ENCODE measurements at places on chromosomes 2 and 18.

DNA sequence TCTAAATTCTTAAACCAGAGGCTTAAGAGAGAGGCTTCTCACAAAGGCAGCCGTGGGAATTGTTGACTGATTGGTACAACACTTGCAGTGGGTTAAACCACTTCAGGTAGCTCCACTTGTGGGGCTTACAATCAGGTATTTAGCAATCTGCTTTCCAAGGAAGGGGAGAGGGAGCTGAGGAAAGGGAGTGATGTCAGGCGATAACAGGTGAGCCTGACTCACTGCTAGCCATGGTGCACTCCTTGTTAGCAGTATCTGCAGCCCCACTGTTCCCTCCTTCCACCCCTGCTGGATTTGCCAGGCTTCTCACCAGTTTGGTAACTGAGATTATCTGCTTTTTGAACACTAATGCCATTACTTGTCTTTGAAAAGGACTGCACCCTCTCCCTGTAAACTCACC lies 1056.7 kb upstream of the FANCL start:
- DNase-seq = no peak

- DNase-seq = no peak
These were observed 98.9 kb downstream of the MYT1L start for GRCh38 chr2:2232167-2232566.

- no peak for DNase-seq
These were observed 220.2 kb upstream of the PIEZO2 start for GRCh38 chr18:11369556-11369955.

GRCh38 chr2:46942143-46942526 lies 26.5 kb upstream of the MCFD2 start:
- DNase-seq = peak; percentile 60

- DNase-seq = no peak
These were observed 28.4 kb downstream of the ACYP2 start for GRCh38 chr2:54143780-54144179.

DNA sequence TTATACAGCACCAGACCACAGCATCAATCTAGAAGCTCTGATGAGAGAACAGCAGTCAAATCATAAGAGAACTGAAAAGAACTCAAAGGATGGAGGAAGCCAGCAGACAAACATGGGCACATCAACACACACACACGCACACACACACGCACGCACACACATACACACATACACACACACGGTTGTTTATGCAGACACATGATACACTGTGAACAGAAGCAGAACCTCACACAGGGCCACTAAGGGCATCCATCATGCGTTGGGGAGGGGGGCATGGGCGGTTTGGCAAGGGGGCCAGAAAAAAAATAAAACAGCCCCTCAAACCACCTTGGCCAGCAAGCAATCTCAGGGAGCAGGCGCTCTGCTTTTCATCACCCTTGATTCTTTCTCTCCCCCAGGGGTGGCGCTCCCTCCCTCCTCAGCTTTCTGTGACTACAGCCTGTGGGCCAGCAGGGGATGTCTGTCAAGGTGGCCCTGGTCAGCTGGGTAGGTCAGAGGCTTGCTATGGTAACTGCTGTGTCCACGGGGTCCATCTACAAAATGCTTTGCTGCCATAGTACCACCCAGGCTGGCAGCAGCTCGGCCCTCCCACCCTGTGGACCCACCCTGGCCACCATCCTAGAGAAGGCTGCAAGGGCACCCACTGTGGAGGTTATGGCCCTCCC lies 318.0 kb downstream of the CELF4 start:
- no peak for DNase-seq

GRCh38 chr2:137192366-137193310 lies 427.3 kb downstream of the THSD7B start:
- DNase-seq = no peak

DNA sequence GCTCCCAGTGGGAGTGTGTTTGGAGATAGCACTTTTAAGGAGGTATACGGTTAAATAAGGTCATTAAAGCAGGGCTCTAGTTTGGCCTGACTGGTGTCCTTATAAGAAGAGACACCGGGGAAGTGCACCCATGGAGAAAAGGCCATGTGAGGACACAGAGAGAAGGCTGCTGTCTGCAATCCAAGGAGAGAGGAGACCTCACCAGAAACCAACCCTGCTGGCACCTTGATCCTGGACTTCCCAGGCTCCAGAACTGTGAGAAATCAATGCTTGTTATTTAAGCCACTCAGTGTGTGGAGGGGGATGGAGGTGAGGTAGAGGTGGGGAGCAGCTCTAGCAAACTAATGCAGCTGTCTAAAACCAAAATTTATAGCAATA lies 62.0 kb downstream of the RPL31 start:
- DNase-seq = no peak

DNA sequence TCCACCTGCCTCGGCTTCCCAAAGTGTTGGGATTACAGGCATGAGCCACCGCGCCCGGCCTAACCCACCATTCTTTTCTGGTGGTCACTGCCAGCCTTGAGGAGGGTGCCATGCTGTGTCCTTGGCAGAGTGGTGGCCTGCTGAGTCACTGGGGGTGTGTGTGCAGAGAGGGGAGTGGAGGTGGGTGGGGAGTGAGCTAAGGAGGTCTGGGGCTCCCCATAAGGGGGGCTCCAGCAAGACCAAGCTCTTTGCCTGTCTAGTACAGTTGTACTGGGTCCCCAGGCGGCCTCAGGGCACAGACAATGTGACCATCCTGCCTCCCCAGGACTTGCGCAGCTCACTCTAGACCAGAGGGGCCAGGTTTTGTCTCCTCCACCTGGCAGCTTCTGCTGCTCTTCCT lies 36.1 kb downstream of the LAMA3 start:
- no peak for DNase-seq

- DNase-seq = no peak
These were observed 181.8 kb downstream of the AGPS start for GRCh38 chr2:177574356-177574755.

DNA sequence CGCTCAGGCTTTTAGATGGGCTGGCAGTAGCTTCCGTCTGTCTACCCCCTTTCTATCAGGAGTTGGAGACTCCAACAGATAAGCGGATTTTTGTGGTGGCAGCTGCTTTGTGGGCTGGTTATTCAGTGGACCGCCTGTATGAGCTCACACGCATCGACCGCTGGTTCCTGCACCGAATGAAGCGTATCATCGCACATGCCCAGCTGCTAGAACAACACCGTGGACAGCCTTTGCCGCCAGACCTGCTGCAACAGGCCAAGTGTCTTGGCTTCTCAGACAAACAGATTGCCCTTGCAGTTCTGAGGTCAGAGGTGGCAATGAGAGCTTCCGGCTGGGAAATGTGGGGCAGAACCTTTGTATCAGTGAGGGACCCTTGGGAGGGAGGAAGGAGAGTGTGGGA lies 14.8 kb downstream of the CAD start:
- no peak for DNase-seq

GRCh38 chr2:183164650-183165015 lies 40.4 kb downstream of the NUP35 start:
- no peak for DNase-seq

Measured in activated T-helper 9 cell treated with anti-CD3 and anti-CD28 coated beads, Interleukin-2, amount 50 U/mL, for 16 hours (primary cell).